GDM1 (cell line): ENCODE measurements at places on chromosomes 11 and 22.

DNA sequence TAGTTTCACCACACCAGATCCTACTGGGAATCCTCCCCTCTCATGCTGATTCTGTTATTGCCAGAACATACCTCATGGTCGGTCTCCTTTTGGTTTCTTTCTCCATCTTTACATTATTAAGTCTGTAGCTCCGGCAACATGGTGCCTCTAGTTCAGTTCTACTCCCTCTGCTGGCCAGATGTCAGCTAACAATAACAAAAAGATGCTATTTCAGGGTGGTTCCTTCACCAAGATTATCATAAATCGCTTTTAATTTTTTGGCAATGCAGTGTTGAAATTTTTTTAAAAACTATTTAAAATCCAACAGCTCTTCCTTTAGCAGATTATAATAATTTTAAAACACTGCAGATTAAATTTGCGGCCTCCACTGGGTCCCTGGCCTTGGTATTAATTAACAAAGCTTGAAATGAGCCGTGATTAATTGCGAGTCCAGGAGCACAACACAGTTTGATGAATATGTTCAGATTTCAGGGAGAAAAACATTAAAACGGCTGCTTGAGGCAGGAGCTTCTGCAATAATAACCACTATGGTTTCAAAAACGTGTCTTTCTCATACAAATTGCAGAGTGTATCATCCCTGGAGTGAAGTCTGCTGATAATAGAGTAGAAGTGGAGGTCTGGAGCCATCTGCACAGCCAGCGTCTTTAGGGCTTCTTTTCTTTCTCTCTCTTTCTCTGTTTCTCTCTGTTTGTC, 492.9 kb upstream of the KIRREL3 start:
- no peak for DNase-seq

DNA sequence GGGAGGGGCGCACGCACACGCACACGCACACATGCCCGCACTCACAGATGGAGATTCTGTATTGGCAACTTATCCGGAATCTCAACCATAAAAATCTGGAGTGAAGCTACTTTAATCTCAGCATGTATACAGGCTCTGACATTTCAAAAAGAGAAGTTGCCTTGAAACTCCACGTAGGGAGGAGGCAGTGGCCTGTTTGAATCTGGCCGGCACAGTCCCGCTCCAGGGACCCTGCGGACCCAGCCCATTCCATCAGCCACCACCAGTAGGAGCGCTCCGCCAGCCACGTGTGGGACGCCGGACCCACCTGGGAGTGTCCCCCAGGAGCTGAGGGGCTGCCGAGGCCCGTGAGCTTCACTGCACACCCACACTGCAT, 1.9 kb upstream of the SYT8 start:
- no peak for DNase-seq

DNA sequence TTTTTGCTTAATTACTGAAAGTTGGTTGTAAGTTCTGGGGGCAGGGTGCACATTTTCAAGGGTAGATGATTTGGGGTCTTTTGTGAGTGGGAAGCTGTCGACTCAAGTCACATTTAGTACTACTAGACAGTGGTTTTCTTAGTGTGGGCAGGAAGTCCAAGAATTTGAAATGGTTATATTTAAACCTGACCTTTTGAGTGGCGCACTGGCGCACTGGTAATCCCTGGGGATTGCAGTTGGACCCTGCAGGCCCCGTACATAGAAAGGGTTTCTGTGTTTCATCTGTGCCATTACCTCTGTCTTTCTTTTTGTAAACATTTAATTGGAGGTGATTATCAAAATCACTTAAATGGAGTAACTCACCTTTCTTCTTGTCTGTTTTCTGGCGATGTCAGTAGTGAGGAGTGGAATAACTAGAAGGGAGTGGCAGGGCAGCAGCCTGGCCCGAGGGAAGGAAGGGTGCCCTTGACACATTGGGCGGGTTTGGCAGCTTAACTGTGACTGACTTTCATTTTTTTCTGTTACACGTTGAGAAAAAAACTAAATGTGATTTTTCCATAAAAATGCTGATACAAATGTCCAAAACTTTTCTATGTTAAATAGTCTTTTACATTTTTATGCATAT, 101.8 kb upstream of the GAL start:
- DNase-seq: no peak

DNA sequence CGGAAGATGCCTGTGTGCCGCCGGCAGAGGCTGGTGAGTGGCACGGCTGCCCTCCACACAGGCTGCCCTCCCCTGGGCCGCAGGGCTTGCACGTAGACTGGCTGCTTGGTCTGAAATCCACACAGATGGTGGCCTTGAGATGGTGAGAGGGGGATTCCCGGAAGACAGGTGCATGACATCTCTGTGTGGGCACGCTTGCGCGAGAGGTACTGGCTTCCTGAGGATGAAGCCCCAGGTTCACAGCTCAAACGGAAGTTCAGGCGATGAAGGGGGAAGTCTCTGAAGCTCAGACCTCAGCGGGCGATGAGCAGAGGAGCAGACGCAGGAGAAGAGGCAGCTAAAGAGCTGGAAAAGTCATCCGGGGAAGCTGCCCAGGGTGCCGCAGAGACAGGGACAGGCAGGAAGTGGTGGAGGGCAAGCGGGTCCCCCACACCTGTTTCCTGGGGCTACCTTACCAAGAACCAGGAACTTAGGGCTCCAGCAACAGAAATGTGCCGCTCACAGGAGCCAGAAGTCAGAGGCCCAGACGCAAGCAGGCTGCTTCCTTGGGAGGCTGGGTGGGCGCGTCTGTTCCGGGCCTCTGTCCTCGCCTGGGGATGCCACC, 7.2 kb downstream of the CRELD2 start:
- DNase-seq: peak; percentile 63

DNA sequence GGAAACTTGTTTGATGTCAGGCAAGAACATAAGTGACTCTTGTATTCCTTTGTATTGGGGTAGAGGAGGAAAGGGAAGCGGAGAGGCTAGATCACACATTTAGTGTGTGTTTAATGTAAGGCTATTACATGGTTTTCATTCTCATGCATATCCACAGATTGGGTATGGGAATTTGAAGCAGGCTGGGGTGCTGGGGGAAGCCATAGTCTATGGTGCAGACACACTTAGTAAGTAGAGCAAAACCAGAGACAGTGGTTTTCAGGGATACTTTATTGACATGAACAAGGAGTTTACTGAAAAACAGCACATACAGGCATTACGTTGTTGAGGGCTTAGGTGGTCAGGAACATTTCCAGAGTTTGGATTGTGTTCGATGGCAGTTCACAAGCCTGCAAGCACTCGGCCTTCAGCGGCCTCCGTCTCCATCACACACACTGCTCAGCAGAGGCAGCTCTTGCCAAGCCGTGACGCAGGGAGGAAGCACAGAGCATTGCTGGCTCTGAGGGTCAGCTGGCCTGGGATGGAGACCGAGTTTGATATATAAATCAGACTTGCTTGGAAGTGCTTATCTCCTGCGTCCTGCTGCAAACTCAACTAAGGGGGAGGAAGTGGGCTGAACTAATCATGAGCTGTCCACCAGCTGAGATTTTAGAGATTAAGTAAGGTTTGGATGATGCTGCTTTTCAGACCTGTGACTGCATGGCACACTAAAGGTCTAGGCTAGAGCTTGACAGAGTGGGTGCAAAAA, 25.3 kb downstream of the SCN3B start:
- DNase-seq: no peak

GRCh38 chr11:85946221-85946620, 91.0 kb downstream of the CCDC83 start:
- DNase-seq: no peak

GRCh38 chr22:22032099-22032905, 49.7 kb upstream of the TOP3B start:
- DNase-seq: no peak

DNA sequence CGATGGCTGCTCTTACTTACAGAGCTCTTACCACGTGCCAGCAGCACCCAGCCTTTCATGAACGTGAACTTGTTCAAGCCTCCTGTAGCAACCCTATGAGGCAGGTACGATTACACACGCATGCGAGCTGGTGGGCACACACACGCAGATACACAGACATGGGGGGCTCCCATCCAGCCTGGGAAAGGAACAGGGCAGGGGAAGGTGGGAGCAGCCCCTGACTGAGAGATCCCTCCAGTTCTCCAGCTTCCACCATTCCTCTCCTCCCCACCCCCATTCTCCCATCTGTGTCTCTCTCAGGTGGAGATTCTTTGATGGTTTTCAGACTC, 37.6 kb upstream of the WNT11 start:
- no peak for DNase-seq

- DNase-seq: peak; percentile 44
Observed at GRCh38 chr11:14764579-14765527, 121.2 kb downstream of the PDE3B start.

DNA sequence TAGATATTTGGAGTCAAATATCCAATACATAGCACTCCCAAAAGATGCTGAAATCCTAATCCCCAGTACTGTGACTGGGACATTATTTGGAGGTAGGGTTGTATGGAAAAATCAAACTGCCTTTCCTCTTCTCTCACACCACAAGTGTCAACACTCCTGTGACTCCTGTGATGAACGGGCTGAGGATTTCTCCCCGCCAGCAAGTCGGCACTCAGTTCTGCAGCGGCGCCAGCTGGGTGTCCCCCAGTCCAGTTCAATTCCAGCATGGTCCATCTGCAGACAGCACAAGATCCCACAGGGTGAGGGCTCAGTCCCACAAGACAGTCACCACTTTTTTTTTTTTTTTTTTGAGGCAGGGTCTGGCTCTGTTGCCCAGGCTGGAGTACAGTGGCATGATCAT, 4.3 kb upstream of the PARVB start:
- DNase-seq: no peak

DNA sequence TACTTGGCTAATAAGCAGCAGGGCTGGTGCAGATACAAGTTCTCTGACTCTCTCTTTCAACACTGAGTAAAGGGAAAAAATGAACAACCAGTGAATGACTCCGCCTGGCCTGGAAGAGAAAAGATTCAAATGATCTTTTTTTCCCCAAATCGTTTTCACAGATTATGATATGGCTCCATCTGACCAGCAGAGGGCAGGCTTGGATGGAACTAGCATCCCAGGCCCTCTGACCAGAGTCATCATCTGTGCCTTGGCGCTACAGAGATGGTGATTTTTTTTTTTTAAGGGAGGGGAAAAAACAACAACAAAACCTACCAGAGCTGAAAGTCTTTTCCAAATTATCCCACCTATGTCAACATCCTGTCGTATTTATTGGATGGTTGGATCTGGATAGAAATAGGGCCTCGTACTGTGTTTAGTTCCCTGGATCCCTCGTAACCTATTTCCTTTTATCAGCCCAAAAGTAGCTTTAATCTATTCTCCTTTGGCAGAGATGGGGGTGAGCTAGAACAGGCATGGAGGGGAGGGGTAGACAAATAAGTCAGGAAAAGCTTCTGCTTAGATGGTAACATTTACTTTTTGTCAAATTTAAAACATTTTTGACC, 69.7 kb downstream of the PRSS23 start:
- DNase-seq: no peak

- DNase-seq: peak; percentile 97
Observed at GRCh38 chr11:46700241-46701077, at the start of the genes ARHGAP1 and ZNF408. Gene ARHGAP1, minus strand, starts transcription at chr11:46700619. Its CDS starts 4,512 bp downstream, at chr11:46696107. Gene ZNF408, plus strand, starts transcription at chr11:46701031. Its CDS starts 17 bp downstream, at chr11:46701048.

DNA sequence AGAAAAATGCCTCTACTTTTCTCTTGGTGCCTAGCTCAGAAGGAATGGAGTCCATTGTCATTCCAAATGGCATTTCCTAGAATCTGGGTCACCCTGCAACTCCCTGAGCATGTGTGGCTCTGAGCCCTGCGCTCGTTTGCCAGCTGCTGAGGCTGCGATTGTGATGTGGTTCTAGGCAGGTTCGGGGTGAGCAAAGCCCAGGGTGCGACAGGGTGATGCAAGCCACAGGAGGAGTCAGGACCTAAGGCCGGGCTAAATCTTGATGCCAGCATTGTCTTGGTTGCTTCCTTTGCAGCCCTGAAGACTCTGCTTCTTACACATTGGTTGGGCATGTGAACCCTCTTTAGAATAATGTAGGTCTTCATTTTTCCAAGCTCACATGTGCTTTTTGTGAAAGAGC, 131.0 kb downstream of the MORC2 start:
- DNase-seq: no peak

DNA sequence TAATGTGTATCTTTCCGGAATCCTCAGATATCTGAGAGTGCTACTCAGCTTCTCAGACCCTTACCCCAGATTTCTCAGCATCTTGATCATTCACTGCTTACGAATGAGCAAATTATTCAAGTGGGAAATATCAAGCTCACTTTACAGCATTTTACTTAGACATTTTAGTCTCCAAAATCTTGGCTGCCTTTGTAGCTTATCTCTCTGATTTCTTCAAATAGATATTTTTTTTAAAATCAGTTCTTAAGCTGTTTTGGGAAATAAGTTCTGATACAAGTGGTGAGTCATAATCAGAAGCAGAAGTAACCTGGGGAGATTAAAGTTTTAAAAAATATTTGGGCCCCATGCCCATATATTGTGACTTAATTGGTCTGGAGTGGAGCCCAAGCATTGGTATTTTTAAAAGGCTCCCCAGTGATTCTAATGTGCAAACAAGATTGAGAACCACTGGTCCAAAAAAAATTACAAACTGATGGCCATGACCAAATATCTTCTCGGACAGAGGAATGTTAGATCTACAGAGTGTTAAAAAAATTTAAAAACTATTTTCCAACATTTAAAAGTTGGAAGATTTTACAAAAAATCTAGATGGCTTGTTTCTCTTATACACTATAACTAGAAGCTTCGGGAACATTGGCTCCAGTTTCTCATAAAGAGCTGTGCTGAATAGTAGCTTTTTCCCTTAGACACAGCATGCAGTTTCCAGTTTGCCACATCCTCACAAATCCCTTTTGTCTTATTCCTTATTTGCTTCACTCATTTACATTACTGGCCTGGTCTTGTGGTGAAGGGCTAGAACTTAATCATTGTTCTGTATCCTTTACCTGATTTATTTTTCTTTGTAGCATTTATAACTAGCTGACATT, 87.8 kb upstream of the BMAL1 start:
- DNase-seq: no peak

DNA sequence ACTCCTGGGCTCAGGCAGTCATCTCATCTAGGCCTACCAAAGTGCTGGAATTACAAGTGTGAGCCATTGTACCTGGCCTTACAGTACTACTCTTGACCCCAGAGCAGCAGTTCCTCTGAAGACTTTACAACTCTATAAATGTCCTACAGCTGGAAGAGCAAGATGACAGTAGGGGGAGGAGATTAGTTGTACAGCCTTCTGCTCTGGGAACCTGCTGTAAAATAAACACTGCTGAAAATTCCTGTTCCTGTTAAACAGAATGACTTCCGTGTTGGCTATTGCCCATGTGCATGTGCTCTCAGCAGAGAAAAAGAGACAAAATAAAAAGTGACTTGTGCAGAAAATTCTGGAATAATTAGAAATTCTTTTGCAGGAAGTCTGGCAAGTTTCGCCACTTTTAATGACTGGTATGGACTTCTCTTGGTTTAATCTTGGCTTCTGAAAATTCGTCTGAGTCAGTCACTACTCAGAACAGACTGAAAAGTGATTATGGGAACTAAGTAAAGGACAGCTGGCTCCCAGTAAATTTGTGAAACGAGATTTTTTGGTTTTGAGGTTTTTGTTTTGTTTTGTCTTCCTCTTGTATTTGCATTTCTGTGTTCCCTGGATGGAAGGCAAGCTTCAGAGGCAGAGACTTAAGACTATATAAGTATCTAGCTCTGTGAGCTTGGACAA, 955.7 kb downstream of the DLG2 start:
- DNase-seq: no peak

DNA sequence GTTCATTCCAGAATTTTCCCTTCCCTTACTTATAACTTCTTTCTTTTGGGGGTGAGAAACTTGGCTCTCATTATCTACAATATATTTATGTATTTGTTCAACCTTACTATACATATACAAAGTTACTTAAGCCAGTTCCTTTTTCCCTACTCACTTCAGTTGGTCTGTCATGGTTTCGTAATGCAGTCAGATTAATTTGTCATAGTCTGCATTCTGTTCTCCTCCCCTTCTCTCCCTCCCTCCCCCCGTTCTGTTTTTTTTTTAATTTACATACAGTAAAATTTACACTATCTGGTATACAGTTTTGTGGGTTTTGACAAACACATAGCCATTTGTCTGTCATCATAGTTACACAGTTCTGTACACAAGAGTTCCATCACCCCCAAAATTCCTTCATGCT, 71.8 kb upstream of the ADORA2A start:
- no peak for DNase-seq
